ENCODE measurements at places on chromosomes 12 and 14. TPM values are rescaled to one million over a fixed set of nuclear protein-coding genes. Genes with fewer than 3 reads are reported as not detected.

Gene HOXC10
- total RNA-seq = not detected

Gene GNG2
- not detected for total RNA-seq

Gene ITPK1
- 39.8 TPM for total RNA-seq

Gene SENP1
- 10.8 TPM for total RNA-seq

Gene CLEC6A
- total RNA-seq = under 0.01 TPM
